ENCODE measurements at places on chromosomes 2 and 18.

GRCh38 chr2:33421820-33422219 lies 54.6 kb upstream of the RASGRP3 start:
- DNase-seq = no peak

DNA sequence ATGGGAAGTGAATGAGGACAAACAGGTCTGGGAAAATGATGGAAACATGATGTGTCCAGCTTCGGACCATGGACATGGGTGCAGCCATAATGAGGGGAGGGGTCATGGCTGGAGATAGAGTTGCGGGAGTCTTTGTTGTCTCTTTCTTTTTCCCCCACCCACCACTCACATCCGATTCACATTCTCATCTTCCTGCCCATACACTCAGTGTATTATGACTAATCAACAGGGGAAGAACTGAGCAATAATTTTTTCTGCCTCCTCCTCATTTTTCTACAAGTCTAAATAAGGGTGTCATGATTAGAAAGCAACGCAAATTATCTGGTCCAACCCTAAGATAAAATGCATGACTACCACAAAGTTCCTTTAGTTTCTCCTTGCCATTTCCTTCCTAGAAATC lies 5.7 kb upstream of the SERPINB2 start:
- DNase-seq = no peak

- DNase-seq = no peak
Observed at GRCh38 chr2:55931281-55931680, 7.7 kb upstream of the EFEMP1 start.

DNA sequence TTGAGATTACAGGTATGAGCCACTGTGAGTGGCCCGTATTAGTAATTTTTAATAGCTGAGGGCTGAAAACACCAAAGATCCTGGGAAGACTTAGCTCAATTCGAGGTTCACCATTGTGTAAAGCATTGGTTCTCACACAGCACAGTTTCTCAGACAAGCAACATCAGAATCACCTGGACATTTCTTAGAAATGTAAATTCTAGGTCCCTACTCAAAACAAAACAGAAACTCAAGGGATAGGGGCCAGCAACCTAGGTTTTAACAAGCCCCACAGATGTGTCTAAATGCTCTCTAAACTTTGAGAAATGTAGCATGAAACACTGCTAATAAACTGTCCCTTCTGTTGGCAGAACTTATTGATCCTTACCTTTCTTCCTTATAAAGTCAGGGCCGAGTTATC lies 681.2 kb downstream of the RNF144A start:
- no peak for DNase-seq

- no peak for DNase-seq
Observed at GRCh38 chr2:177188482-177189469, 23.8 kb upstream of the HNRNPA3 start.

GRCh38 chr2:236818281-236819045 lies 248.8 kb downstream of the ACKR3 start:
- DNase-seq = no peak

- DNase-seq = no peak
Observed at GRCh38 chr2:115194623-115195022, 752.2 kb downstream of the DPP10 start.

- DNase-seq = no peak
Observed at GRCh38 chr18:79129120-79129519, 59.9 kb downstream of the ATP9B start.

DNA sequence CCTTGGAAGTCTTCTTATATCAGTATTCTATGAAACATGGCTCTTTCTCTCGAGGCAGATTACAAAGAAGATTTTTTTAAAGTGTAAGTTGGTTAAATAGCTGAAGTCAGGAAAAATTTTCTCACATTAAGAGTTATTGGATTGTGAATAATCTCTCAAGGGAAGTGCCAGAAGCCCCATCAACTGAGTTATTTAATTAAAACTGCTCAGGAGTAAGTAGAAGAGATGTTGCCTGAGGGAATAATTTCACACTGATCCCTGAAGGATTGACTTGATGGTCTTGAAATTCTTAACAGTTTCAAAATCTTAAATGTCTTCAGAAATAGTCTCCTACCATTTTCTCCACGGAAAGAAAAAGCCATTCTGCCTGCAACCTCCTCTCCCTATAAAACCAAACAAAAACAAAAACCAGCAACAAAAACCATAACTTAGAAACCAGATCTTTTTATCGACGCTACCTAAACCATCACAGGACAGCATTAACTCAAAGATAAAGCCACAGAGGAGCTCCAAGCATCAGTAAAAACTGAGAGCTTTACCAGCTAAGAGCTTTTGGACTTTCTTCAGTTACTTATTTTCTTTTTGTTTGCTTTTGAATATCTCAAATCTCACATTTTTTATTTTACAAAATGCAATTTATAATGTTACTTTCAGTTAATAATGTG lies 12.9 kb downstream of the CD226 start:
- no peak for DNase-seq

- DNase-seq = no peak
Observed at GRCh38 chr2:66578687-66579106, 143.8 kb downstream of the MEIS1 start.

- no peak for DNase-seq
Observed at GRCh38 chr2:42045848-42046748, 1.7 kb upstream of the PKDCC start.

GRCh38 chr2:178806543-178806942 lies 680 bp downstream of the TTN start:
- DNase-seq = no peak

DNA sequence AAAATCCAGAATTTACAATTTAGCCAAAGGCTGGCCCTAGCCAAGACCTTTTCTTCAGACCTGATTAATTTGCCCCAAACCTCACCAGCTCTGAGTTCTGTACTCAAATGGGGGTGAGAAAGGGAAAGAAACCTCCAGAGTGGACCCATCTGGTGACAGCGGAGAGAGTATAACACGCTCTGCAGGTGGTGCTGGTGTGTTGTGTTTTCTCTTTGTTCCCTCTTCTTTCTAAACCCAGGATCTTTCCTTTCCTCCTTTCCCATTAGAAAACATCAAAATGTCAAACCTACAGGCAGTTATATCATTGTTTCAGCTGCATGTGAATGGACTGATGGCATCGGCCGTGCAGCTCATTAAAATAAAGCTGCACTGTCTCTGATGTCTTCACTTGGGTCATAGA lies 253.2 kb upstream of the SP5 start:
- DNase-seq = no peak

GRCh38 chr2:25276569-25277465 lies 64.9 kb downstream of the DNMT3A start:
- peak; percentile 74 for DNase-seq

- peak; percentile 11 for DNase-seq
Observed at GRCh38 chr2:11103984-11104793, 51.1 kb upstream of the SLC66A3 start.

- DNase-seq = no peak
Observed at GRCh38 chr18:34991561-34991960, 49.7 kb upstream of the MAPRE2 start.

DNA sequence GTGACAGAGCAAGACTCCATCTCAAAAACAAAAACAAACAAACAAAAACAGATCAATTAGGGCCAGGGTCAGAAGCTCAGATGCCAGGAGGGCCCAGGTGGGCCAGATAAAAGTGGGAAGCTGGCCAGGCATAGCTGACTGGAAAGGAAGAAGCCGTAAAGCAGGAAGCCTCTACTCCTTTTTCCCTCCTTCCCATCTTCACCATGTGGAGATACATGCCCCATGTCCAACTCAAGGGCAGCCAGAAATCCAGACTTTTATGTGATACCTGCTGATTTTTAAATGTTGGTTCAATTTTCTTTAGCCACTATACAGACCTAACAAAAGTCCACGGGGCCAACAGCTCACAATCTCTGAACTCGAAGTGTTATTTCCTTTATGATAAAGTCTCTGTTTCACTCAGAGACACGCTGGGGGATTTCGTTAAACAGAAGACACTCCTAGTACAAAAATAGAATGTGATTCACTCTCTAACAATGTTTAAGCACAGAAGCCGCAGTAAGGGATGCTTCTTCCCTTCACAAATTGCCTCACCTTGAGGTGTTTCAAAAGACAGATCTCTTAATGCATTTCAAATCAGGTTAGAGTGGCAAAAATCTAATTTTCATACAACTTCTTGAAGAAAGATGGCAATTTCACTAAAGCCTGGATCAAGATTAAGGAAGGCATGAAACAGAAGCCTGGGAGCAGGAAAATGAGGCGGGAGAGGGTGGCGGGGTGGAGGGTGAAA lies 14.0 kb downstream of the TMEM247 start:
- no peak for DNase-seq

DNA sequence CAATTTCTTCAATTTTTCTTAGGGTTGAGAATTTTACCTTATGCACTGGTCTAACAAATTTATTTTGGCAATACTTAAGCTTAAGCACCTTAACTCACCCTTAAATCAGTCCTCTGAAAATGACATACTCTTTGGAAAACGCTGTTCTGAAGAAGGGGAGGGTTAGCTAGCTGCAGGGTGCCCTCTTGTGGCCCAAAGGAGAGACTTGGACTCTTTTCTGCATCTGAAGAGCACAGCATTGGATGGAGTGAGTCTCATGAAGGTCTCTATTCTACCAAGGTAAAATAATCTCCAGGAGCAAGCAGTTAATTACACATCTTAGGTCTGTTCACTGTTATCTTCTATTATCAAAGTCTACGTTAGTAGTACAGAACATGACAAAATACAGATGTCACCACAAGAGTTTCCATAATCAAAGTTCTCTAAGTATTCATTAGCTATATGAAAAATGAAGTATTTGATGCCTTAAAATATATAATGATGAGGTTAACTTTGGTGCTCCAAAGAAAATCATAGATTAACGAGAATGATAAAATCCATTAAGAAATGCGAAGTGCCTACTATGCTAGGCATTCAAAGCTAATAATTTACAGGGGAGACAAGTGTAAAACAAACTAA lies 24.4 kb downstream of the PUM2 start:
- peak; percentile 64 for DNase-seq

DNA sequence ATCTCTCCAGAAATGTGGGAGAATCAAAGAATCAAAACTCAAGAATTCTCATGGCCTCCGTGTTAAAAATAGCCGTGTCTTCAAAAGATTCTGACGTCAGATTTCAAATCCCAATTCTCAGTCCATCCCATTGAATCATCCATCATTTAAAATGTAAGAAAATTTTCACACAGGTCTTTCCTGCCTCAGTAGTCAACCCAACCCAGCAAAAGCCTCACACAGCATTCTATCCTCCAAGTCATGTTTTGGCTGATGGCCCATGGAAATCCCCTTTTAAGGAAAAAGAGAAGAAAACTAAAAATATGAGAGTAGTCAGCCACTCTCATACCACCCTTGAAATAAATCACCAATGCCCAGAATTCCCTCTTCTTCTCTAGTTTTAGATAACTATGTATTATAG lies 211.8 kb downstream of the C1D start:
- DNase-seq = no peak

DNA sequence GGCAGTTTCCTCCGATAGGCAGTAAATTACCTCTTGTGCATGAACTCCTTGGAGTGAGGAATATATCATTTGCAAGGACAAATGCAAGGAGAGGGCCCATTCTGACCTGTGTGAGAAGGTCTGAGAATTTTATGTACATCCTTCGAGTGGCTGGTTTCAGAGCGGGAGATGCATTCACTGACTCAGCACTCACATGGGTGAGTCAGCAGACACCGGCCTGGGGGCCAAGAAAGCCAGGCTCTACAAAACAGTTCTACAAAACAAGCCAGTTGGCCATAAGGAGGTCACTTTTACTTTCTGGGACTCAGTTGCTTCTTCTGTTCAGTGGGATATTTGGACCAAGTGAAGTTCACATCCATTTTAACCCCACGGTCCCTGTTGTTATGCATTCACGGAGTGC lies 35.3 kb downstream of the CYP26B1 start:
- no peak for DNase-seq

DNA sequence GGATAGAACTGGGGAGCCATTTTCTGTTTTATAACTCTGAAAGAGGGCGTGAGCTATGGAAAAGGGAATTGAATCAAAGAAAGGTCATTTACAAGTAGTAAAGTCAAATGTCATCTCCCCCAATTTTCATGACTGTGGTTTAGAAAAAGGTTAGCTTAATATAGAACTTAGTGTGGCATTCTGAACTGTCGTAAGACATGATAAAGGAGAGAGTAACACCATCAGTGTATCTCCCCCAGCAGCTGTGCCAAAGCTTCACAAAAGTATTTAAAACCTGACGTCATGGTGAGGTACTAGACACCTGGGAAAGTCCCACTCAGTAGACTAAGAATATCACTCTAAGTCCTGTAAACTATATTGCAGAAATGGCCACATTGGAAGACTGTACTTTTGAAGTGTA lies 5.8 kb upstream of the IKZF2 start:
- no peak for DNase-seq

- no peak for DNase-seq
Observed at GRCh38 chr18:44178476-44178875, 502.2 kb upstream of the SETBP1 start.

- DNase-seq = no peak
Observed at GRCh38 chr2:234218266-234219045, 168.0 kb downstream of the SPP2 start.

- no peak for DNase-seq
Observed at GRCh38 chr2:39778233-39778632, 825 bp downstream of the THUMPD2 start.

DNA sequence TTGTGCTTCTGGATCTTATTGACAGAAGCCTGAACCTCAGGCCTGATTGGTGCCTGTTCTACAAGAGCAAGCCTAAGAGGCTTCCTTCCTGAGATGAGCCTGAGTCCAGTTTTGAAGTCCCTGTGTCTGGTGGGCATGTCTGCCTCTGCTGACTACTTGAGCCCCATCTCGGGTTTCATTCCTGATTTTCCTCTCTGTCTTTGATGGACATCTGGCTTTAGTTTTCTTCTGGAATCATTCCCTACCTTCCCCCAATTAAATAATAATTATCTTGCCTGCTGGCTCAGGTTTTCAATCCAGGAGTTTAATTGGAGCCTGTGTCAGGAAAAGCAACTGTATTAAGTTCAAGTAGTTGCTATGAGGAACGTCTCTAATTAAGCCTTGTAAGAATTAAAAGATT lies 135.5 kb upstream of the MC4R start:
- no peak for DNase-seq

GRCh38 chr2:239815671-239816070 lies 209.5 kb downstream of the NDUFA10 start:
- no peak for DNase-seq

GRCh38 chr2:136232456-136233172 lies 114.7 kb upstream of the CXCR4 start:
- DNase-seq = no peak

- DNase-seq = no peak
Observed at GRCh38 chr2:225073198-225073597, 30.9 kb upstream of the DOCK10 start.

DNA sequence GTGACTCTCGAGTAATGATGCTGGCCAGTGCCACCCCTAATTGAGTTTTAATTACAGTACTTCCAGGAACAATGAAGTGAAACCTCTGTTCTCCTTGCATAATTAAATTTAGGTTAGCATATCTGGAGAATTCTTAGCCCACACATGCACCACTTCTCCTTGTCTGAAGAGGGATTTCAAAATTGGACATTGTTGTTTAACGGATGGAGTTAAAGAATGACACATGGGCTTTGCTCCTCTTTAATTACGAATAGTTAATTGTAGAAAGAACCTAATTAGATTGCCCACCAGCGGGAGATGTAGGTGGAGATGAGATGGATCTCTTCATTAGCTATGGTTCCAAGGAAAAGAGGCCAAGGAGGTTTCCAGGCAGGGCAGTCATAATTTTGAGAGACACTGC lies 33.1 kb upstream of the EN1 start:
- DNase-seq = no peak

Measured in CD4-positive, alpha-beta T cell treated with Interleukin-2 at 100 ng/mL for 4 hours (primary cell).